ENCODE measurements at places on chromosomes 1 and 21. TPM values are rescaled to one million over a fixed set of nuclear protein-coding genes. Genes with fewer than 3 reads are reported as not detected.
A peak's percentile ranks its signal among the peaks of the same experiment; 100 is the strongest.

GRCh38 chr1:182972231-182972630 lies 19.3 kb upstream of the SHCBP1L start:
- DNase-seq, result no peak

DNA sequence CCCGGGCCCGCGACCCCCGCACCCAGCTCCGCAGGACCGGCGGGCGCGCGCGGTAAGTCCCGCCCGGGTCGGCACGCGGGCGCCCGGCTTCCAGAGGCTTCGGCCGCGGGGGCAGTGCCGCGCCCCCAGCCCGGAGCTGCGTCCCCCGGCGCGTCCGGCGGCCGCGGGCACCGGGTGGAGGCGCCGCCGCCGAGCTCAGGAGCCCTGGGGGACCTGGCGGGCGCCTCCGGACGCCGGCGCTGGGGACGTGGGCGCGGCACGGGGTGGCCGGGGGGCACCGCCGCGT lies 227 bp downstream of the NBL1 start:
- DNase-seq, result peak; percentile 88

GRCh38 chr1:3410142-3410925 lies 44.1 kb upstream of the ARHGEF16 start:
- peak; percentile 92 for DNase-seq

Gene WLS
- 9.5 TPM for total RNA-seq

Gene LY9
- 0.24 TPM for total RNA-seq
